Colonic mucosa (tissue), 4 donors: ENCODE measurements at places on chromosomes 7 and 10. TPM values are rescaled to one million over a fixed set of nuclear protein-coding genes. Genes with fewer than 3 reads are reported as not detected.

DNA sequence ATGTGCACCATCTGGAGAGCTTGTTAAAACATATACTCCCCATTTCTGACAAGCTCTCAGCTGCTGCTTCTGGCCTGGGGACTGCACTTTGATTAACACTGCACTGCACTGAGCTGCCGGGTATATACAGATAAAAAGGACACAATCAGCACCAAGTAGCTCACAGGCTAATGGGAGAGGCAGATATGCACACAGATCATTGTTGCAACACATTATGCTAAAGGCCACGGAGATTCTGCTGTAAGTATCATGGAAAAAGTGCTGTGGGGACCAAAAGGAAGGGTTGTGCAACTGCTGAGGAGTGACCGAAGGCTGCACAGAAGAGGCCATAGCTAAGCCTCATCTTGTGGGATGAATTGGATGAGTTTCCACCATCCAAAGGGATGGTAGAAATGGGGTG lies 455.2 kb downstream of the SORCS3 start:
- no peak for DNase-seq

- DNase-seq: peak; percentile 66
Observed at GRCh38 chr7:74252893-74253292, 1.3 kb downstream of the RFC2 start.

- no peak for DNase-seq
Observed at GRCh38 chr7:91827169-91827568, 53.3 kb downstream of the MTERF1 start.

Gene TMEM196
- total RNA-seq: not detected

DNA sequence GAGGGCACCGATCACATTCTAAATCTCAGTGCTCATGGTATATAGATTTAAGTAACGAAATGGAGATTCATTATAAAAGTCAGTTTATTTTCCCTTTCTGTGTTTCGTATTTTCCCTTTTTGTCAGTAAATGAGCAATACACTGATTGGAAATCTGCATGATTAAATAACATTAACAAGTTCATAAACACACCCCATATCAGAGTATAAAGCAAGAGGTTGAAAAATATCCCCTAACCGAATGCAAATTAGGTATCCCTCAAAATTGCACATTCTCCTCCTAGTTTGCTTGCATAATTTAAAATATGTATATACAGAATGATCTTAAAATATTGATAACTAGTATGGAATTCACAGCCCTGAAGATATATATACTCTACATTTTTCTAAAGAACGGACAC lies 64.6 kb downstream of the SLC37A3 start:
- no peak for DNase-seq

DNA sequence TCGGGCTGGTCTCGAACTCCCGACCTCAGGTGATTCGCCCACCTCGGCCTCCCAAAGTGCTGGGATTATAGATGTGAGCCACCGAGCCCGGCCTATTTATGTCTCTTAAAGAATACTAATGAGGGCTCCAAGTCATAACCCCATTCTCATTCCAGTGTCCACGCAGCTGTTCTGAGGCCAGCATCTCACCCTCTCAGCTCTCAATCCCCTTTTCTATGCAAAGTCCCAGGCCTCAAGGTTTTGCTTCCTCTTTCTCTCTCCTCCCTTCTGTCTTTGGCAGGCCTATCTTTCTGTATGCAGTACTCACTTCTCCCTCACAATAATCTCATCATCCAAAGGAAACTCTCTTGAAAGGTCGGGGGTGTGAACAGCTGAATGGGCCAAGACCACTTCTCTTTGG lies 28.0 kb upstream of the VSIR start:
- DNase-seq: no peak

- DNase-seq: no peak
Observed at GRCh38 chr7:12217311-12217710, 6.2 kb downstream of the TMEM106B start.

DNA sequence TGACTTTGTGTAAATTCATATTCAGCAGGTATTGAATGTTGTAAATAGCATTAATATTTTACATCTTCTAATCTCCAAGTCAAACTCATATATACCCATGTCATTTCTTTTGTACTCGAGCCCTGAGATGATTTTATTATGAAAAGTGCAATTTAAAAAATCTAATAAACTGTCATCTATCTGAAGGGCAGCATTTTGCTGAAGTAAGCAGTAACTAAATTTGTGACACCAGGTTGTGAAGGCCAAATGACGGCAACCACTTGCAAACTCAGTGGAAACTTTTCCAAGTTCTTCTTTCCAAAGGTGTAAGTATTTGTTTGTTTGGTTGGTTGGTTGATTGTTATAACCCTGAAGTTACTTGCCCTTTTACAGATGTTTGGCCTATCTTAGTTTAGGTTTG lies 188.3 kb downstream of the GPR37 start:
- DNase-seq: no peak

GRCh38 chr10:28806951-28807759 lies 129.8 kb downstream of the BAMBI start:
- DNase-seq: no peak

Gene TRA2A
- total RNA-seq: 73.2 TPM

Gene NME8
- total RNA-seq: not detected

GRCh38 chr7:101948650-101949049 lies 131.2 kb downstream of the CUX1 start:
- no peak for DNase-seq

Gene CPN1
- not detected for total RNA-seq

Gene SPDYE6
- not detected for total RNA-seq

DNA sequence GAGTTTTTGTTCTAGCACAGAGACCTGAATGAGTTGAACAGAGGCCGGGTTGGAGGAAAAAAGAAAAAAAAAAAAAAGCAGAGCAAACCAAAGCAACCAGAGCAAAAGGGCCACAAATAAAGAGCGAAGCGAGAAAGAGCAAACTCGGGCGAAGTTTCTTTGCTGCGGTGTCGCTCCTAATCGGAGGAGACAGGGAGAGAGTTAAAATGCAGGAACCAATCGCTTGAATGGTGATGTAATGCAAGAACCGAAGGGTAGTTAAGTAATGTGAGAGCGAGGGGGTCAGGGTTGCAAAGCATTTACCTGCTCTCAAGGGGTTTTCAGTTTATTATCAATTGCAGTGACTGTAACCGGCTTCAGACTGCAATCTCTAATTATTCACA lies 271.7 kb downstream of the TRIL start:
- no peak for DNase-seq

DNA sequence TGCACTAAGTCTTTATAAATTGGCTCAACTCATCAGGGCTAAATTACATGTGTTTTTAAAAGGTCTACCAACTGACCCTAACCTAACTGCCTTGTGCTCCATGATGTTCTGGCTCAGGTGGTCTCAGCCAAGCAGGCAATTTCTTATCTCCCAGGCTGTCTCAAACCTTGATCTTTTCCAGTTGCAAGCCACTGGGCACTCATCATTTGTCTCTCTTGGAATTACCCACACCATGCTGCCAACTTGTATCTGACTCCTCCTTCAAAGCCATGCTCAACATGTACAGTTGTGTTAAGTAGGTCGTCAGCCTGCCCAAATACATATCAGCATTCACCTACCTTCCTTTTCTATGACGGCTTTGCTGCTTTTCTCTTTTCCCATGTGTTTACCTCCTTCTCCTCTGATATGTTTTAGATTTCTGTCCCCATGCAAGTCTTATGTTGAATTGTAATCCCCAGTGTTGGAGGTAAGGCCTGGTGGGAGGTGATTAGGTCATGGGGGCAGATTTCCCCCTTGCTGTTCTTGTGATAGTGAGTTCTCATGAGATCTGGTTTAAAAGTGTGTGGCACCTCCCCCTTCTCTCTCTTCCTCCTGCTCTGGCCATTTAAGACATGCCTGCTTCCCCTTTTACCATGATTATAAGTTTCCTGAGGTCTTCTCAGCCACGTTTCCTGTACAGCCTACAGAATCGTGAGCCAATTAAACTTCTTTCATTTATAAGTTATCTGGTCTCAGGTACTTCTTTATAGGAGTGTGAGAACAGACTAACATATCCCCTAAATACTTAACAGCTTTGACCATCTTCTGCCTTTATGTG lies 130.0 kb downstream of the ELAPOR2 start:
- no peak for DNase-seq

DNA sequence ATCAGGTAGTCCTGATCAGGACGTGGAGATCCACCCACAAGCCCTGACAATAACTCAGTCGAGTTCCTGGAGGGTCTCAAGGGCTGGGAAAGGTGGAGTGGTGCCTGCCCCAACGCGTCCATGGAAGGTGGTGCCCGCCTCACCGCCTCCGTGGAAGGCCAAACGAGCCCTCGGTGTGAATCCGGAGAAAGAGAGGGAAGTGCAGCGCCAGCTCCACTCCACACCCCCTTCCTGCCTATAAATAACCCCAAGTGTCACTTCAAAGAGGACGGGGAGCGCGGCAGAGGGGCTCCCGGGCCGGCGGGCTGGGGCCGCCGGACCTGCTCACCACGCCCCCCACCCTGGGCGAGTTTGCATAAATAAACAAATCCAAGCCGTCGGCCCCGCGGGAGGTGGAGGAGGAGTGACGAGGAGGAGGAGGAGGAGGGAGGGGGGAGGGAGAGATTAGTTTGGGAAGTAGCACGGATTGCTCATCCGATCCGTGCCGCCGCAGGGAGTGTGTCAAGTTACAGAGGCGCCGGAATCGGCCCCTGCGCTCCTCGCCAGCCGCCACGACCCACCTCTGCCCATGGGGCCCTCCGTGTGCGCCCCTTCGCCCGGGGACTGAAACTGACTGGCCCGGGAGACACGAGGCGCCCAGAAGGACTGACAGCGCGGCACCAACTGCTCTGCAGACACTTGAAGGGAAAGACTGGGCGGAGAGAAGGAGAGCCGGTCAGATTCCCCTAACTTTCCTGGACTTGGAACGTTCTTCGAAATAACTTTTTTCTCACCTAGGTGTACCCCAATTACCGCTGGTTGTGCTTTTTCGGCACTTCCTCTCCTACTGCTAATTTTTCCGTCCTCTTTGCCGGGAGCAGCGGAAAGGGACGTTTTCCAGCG lies at the start of gene COL13A1:
Gene COL13A1, plus strand, starts transcription at position 473 of the 882 bp plus-strand sequence. CDS start 518 bp downstream, outside the sequence.
- peak; percentile 41 for DNase-seq

GRCh38 chr10:129878835-129879234 lies 85.2 kb downstream of the EBF3 start:
- no peak for DNase-seq

DNA sequence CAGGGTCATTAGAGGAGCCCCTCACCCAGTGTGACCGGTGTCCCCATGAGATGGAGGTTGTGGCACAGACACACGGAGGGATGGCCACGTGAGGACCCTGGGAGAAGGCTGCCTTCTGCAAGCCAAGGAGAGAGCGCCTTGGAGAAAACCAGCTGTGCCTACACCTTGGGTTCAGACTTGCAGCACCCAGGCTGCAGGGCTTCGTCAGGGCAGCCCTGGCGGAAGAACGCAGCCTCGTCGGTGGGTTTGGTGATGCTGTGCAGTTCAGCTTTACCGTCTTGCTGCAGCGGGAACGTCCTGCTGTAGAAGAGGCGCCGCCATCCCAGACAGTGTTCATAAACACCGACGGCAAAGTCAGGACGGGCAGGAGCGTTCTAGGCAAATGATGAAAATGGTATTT lies 89.3 kb downstream of the MGMT start:
- DNase-seq: no peak
